GM10248 (cell line): ENCODE measurements at places on chromosomes 12 and 14.

- DNase-seq = no peak
Observed at GRCh38 chr14:64137657-64138290, 156.4 kb downstream of the ESR2 start.

DNA sequence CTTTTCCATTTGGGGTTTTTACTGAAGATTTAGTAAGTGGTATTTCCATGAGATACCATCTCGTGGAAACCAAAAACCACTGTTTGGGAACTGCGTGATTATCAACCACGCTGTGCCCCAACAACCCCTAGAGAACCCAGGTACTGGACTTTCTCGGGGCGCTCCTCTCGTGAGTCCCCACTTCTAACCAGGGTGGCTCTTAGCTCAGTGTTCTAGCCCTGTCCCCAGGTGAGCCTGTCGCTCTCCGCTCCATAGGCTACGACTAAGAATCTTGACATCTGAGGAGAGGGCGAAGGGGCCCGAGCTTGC, 686 bp downstream of the MCRS1 start:
- DNase-seq = no peak

DNA sequence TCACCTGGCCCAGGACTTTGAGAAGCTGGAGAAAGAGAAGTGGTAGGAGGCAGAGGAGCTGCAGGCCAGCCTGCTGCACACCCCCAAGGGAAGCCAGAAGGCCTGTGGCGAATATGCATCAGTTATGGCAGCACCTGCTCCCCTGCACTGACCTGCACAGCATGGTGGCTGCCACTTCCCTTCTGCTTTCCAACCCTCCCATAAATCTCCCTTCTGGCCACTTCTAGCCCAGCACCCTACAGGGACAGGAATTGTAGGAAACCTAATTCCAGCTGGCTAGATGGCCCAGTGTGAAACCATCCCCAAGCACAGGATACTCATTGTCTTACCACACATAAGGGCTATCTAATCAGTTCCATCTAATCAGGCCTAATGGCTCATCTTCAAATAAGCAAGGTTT, 136.3 kb downstream of the TBX3 start:
- DNase-seq = no peak

DNA sequence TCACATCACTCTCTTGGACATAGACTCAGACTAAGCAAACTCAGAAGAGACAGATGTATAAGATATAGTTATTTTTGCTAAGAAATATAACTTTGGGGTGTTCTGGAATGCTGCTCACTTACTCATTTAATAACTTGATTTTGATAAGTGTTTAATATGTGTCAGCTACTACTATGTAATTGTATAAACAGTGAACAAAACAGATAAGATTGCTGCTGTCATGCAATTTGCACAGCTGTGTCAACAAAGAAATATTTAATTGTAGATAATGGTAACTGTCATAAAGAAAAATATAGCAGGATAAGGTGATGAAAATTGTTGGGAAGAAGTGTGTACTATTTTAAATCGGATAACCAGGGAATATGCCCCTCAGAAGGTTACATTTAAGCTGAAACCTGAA, 84.1 kb upstream of the ZDHHC17 start:
- DNase-seq = no peak

DNA sequence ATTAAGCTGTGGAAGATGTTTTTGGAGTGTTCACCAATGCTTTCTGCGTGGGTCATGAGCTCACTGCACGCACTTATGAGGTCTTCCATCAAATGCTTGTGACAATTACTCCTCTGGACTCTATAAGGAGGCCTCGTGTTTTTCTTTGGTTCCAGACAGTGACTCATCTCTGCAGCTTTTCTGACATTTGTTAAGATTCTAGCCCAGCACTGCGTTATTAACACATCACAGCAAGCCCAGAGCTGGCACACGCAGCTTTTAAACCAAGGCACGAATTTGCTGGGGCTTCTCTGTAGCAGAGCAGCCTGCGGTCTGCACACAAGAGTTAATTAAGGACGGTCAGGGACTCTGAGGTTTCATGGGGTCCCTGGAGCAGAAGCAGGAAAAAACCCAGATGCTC, 16.9 kb downstream of the MEG3 start:
- DNase-seq = no peak

DNA sequence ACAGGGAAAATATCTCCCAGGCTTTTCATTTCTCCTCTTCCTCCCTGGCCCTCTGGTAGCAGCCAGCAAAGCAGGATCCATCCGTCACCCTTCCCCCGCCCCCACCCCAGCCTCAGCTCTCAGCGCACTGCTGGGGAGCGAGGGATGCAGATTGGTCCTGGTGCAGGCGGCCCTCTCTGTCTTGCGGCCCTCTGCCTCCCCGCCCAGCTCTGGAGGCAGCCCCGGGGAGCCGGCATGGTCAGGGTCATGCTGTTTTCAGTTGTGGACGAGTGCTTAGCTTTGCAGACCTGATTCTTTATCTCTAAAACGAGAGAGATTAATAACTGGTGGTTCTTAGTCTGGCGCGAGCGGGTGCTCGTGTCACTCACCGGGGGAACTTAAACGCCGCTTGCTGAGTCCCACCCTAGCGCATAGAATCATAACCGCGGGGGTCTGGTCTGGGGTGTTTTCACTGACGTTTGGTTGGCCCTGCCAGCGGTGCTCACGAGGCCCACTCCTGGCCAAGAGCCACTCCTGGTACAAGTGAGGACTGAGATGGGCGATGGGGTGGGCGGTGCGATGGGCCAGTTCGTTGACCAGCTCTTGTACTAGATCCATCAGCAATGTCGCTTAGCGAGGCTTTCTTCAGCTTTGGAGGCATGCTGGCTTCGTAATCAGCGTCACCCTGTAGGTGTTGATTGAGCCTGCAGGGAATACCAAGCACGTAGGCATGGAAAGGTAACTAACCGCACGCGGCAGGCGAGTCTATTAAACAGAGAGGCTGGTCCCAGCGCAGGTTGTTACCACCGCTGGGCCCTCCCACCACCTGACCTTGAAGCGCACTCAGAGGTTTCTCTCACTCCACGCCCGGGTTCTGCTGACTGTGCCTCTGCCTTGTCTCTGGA, 95.2 kb downstream of the TSPAN9 start:
- DNase-seq = no peak

DNA sequence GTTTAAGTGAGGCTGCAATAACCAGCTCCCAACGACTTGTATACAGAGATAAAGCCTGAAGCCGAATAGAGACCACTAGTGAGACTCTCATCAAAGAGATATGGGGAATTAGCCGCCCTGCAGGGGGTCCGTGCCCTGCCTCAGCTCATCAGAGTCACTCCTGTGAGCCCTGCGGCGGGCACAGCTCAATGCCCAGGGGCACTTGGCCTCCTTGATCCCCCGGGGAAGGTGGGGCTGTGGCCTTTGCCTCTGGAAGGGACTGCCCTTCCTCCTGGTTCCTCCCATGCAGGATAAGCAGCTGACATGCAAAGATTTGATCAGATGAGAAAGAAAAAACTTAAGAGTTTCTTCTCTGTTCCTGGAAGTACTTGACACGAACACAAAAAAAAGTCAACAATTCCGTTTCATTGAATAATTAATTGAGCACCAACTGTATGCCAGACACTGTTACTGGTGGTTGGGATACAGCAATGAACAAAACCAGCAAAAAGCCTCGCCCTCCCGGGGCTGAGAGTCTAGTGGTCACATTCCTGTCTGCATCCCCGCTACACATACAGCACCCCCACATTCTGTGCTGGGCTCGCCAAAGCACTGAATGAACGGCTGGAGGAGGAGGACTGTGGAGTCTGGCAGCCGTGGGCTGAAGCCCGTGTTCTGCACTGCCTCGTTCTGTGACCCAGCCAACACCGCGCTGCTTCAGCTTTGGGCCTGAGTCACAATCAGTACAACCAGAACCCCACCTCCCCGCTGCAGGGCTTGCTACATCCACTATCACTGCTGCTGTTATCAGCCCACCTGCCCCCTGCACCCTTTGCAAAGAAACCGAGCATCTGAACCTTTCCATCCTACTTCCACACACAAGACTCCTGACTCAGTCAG, 10.3 kb downstream of the TTC7B start:
- no peak for DNase-seq

DNA sequence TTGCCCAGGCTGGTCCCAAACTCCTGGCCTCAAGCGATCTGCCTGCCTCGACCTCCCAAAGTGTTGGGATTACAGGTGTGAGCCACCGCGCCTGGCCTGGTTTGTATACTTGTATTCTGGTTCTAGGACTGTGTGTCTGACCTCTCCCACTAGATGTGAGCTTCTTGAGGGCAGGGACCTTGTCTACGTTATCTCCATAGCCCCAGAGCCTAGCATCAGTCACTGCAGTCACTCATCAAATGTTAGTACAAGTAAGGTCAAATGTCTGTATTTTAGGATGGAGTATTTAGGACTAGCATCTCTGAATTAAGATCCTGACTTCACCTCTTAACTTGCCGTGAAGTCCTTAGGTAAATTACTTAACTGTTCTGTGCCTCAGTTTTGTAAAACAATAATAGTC, 2.9 kb downstream of the RILPL2 start:
- DNase-seq = no peak

GRCh38 chr12:124302241-124302806, 7.4 kb downstream of the RFLNA start:
- no peak for DNase-seq

DNA sequence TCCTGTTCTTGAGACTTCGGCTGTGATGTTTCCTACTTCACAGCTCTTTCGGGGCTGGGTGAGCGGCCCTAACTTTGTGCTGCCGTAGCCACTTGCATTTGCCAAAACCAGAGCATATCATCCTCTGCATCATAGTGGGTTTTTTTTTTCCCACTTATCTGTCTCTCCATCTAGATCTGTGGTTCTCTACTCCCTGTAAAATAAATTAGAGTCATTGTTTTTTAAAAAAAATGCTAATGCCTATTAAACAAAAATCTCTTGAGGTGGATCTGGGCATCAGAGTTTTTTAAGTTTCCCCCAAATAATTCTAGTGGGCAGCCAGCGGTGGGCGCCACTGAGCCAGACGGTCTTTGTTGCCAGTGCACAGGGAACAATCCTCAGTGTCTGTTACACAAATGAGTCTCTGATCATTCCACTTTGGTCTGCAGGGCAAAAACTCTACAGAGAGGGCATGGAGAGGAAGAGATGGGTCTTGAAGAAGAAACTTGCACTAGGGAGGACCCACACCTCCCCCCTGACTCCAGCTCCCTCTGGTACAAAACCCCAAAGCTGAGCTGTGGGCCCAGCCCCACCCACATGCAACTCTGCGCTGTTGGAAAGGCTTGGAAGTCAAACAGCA, 62.4 kb upstream of the BCL2L14 start:
- no peak for DNase-seq

DNA sequence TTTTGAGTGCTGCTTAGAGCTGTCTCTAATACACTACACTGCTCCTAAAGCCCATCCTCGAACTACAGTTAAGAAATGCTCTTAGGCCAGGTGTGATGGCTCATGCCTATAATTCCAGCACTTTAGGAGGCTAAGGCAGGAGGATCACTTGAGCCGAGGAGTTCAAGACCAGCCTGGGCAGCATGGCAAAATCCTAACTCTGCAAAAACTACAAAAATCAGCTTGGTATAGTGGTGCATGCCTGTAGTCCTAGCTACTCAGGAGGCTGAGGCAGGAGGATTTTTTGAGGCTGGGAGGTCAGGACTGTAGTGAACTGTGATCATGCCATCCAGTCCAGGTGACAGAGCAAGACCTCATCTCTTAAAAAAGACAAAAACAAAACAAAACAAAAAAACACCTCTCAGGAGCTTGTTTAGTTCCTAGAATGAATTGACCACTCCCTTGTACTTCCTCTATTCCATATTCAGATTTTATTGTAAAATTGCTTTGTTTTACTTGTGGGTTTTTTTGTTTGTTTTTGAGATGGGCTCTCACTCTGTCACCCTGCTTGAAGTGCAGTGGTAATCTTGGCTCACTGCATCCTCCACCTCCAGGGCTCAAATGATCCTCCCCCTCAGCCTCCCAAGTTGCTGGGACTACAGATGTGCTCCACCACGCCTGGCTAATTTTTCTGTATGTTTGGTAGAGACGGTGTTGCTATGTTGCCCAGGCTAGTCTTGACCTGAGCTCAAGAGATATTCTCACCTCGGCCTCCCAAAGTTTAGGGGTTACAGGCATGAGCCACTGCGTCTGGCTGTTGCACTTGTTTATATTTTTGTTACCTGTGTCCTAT, 13.6 kb downstream of the MDM2 start:
- DNase-seq = no peak

GRCh38 chr14:60067882-60068281, 23.8 kb upstream of the PCNX4 start:
- no peak for DNase-seq

GRCh38 chr12:52255926-52256583, 18.4 kb upstream of the KRT86 start:
- no peak for DNase-seq

DNA sequence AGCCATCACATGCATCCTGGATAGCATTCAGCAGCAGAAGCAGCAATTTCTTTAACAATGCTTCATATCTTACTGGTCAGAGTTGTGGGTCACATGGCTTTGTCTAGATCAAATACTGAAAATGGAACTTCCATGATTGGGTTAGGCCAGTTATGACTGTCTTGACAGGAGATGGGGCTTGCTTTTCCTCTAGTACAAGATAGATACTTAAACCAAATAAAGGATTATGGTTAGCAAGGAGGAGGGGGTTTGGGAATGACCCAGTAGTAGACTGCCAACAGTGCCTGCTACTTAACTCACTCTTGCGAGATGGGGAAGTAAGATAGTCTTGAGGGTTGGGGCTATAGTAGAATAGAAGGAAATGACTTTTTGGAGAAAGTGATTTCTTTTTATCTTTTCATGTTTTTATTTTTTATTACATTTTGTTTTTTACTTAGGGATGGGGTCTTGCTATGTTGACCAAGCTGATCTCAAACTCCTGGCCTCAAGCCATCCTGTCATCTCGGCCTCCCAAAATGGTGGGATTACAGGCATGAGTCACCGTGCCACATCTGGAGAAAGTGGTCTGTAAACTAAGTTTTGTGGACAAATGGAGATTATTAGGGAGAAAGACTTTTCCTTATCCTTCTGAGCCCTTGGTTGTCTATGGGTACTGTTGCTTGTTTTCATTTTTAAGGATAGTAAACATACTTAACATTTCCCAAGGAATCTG, 37.6 kb downstream of the WNK1 start:
- no peak for DNase-seq

DNA sequence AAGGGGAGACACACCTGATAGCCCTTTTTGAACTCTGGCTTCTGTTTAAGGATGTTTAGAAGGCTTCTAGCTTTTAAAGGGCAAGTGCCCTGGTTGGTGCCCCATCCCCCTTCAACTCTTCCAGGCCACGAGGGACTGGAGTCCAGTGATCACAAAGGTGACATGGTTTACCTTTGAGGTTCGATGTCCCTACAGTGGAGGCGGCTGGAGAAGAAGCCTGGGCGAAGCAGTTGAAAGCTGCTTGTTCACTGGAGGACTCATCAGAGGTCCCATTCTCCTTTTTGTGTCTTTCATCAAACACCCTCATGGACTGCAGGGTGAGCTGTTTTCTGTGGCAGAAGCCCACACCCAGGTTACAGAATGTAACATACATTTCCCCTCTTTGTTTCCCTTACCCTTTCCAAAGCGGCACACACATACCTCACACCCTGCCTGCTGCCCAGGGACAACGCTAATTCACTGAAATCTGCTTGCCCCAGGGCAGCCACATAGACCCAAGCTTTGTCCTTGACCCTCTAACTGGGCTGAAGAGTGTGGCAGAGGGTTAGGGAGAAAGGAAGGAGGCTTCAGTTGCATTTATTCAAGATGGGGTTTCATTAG, 7.7 kb downstream of the TBX3 start:
- DNase-seq = no peak

GRCh38 chr12:110742096-110742717, 484 bp downstream of the PPP1CC start:
- DNase-seq = no peak
